ENCODE measurements at places on chromosomes 16 and 17.

DNA sequence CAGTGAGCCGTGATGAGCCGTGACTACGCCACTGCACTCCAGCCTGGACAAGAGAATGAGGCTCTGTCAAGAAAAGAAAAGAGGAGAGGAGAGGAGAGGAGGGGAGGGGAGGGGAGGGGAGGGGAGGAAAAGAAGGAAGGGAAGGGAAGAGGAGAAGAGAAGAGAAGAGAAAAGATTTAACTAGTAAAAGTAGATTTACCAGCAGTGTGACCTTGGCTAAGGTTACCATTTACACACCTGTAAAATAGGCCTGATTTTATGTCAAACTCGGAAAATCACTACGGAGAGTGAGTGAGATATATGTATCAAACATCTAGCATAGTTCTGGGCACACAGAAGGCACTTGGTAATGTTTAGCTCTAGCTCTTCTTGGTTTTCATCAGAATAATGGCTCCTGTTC lies 109.2 kb downstream of the LYRM1 start:
- DNase-seq = no peak

DNA sequence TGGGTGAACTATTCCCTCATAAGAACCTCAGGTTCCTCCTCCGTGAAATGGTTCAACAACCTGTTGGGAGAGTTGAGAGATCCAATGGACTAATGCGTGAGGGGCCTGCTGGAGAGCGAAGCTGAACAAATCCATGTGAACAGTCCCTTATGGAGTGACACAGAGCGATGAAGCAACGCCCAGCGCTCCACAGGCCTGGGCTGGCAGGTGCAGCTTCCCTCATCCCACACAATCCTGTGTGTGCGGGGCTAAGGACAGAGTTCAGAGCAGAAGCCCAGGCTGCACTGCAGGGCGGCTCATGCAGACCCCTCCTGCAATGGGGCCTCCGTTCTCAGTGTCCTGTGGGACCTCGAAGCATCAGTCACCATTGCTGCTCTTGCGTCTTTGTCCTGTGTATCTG lies 90.4 kb downstream of the KCNJ12 start:
- no peak for DNase-seq

- no peak for DNase-seq
Measured at GRCh38 chr17:35372846-35373533, 431 bp downstream of the SLFN11 start.

DNA sequence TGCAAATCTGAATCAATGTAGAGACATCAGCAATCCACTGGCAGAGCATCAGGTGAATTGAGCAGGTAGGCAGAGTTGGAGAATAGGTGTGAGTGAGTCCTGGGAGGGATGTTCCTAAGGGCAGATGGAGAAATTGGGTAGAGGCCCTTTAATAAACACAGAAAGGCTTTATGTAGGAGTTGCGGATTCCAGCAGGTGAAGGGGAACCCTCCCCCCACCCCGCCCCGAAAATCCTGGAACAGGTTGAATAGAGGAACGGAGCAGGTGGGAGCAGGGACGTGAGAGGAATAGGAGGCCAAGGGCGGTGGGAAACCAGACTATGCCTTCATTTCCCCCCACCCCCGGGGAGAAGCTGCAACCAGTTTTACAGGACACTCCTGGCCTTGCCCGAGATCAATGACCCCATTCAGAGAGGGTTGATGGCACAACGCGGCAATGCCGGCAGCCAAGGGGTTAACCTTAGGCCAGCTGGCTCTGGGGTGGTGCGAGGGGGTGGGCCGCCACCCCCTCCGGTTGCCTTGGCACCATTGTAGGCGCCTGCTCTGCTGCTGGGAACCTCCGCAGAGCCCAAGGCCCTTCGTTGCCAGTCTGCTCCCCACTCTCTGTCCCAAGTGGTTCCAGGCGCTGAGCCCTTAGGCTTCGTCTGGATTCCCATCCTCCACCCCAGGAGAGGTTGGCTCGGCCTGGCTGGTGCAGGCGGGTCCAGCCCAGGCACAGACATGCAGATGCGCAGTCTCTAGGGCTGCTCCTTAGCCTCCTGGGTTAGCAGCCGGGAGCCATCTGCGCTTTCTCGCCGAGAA lies 814 bp upstream of the RUNDC3A start:
- no peak for DNase-seq

GRCh38 chr16:54397190-54397835 lies 110.7 kb upstream of the IRX3 start:
- no peak for DNase-seq

DNA sequence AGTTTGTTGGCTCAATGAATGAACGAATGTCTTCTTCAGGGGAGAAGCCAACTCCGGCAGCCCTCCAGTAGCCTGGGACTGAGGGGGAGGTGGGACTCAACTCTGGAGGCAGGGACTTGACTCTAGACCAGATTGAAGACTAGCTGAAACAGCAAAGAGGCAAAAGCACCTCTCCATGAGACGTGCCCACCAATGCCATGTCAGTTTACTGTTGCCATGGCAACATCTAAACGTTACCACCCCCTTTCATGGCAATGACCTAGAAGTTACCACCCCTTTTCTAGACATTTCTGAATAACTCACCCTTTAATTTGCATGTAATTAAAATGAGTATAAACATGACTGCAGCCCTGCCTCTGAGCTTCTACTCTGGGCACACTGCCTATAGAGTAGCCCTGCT lies 91.8 kb downstream of the ASIC2 start:
- DNase-seq = no peak

DNA sequence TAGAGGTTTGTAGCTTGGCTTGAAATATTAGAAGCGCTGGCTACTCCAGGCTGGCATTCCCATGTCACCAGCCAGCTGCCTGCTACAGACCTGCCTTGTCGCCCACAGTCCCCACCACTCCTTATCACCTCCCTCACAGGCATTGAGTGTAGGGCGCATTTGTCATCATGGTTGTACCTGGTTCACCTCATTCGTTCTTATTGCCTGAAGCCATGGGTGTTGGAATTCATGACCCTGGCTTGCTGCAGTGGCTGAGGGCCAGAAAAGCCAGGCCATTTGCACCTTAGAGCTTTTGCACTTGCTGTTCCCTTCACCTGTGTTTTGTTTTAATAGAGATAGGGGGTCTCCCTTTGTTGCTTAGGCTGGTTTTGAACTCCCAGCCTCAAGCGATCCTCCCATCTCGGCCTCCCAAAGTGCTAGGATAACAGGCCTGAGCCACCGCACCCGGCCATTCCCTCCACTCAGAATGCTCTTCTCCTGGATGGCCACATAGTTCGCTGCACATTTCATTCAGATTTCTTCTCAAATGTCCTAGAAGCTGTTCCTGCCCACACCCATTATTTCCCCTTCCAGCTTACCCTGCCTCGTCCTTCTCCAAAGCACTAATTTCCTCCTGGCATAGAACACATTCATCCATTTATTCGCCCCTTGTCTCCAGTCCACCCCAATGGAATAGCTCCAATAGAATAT lies 97.6 kb downstream of the C16orf78 start:
- DNase-seq = no peak

DNA sequence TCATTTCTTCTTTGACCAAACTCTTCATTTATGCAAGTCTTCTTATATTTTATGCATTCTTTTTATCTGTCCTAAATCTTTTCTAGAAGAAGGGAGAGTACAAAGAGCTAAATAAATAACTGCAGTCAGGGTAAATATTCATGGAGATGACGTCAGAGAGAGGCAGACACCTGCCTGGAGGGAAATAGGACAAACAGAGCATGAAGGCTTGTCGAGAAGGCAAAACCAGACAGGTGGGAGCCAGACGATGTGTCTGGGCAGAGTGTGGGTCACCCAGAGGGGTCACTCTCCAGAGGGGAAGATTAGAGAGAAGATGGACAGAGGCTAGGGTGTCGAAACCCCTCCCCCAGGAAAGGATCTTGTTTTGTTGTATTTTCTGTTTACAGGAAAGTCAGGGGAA lies 78.3 kb upstream of the RPL38 start:
- DNase-seq = peak; percentile 60

DNA sequence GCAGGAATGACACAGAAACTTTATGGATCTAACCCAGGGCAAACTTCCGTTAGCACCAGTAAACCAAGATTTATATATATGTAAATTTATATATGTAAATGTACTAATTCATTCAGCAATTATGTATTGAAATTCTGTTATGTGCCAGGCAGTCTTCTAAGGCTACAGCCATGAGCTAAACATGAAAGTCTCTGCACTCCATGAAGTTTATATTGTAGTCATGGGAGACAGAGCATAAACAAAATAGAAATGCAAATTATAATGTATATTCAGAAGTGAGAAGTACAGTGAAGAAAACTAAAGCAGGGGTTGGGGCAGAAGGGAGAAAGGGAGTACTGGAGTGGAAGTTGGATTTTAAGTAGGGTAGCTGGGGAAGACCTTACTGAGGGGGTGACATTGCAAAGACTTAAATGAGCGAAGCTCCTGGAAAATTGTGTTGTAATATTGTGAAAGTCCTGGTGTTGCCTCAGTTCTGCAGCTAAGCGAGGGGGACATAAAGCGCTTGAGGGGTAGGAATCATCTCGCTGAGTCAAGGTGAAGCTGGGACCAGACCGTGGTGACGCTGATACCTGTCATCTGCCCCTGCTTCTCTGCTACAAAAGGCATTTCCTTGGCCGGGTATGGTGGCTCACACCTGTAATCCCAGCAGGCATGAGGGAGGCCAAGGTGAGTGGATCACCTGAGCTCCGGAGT lies 64.8 kb downstream of the YPEL2 start:
- DNase-seq = no peak

- no peak for DNase-seq
Measured at GRCh38 chr17:14048169-14048568, 21.1 kb upstream of the COX10 start.

DNA sequence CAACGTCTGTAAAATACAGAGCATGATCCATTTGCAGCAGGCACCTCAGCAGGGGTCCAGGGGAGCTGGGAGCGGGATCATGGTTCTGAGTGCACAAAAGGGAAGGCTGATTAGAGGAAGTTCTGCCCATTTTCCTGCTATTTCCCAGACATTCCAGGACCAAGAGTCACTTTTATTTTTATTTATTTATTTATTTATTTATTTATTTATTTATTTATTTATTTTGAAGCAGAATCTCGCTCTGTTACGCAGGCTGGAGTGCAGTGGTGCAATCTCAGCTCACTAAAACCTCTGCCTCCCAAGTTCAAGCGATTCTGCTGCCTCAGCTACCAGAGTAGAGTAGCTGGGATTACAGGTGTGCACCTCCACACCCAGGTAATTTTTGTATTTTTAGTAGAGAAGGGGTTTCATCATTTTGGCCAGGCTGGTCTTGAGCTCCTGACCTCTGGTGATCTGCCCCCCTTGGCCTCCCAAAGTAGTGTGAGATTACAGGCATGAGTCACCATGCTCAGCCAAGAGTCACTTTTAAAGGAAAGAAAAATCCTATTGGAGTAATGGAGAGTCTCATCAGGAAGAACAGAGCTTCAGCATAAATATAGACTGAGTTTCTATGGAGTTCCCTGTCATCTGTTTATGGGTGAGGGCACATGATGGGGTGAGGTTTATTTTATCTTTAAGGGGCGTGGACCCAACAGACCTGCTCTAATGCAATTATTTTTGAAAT lies 355.2 kb downstream of the HAPSTR1 start:
- no peak for DNase-seq

- no peak for DNase-seq
Measured at GRCh38 chr17:77677211-77677610, 281.3 kb upstream of the TNRC6C start.

DNA sequence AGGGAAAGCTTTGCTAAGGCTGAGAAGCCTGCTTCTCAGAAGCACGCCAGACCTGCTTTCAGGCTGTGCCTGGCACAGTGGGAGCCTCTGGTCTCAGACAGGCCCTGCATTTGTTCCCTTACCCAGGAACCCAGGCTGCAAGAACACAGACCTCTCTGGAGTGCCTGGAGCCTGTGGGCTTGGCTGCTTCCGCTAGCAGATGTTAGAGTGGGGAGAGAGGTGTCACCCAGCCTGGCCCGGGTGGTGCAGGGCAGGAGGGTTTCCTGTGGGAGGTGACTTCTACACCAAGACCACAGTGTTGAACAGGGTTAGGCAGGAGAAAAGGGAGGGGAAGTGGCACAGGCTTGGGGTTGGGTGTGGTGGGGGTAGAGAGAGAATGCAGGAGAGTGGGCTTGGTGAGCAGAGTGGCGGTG lies 35.8 kb upstream of the ADGRG1 start:
- DNase-seq = no peak

- no peak for DNase-seq
Measured at GRCh38 chr17:49130891-49131290, 1.7 kb upstream of the B4GALNT2 start.
